Stimulated activated CD4-positive, alpha-beta T cell treated with anti-CD3 and anti-CD28 coated beads, Interleukin-1b, Interleukin-23, amount 100 ng/mL, for 1 hour (primary cell): ENCODE measurements at places on chromosomes 3 and 15.
A peak's percentile ranks its signal among the peaks of the same experiment; 100 is the strongest.

DNA sequence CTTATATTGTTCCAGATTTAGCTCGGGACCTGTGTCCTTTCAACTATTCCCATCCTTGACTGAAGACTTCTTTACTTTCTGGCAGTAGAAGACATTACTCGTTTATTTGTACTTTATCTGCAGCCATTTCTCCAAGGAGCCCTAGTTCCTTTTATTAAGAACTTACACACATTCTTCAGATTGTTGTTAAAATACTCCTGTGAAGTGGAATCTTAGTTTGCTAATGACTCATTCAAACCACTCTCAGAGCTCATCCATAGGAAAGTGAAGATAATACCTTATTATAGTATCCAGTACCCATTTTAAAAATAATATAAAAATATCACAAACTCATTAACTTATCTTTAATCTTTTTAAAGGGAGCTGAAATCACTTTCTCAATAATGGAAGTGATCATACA lies 63.5 kb downstream of the C3orf70 start:
- DNase-seq = no peak

DNA sequence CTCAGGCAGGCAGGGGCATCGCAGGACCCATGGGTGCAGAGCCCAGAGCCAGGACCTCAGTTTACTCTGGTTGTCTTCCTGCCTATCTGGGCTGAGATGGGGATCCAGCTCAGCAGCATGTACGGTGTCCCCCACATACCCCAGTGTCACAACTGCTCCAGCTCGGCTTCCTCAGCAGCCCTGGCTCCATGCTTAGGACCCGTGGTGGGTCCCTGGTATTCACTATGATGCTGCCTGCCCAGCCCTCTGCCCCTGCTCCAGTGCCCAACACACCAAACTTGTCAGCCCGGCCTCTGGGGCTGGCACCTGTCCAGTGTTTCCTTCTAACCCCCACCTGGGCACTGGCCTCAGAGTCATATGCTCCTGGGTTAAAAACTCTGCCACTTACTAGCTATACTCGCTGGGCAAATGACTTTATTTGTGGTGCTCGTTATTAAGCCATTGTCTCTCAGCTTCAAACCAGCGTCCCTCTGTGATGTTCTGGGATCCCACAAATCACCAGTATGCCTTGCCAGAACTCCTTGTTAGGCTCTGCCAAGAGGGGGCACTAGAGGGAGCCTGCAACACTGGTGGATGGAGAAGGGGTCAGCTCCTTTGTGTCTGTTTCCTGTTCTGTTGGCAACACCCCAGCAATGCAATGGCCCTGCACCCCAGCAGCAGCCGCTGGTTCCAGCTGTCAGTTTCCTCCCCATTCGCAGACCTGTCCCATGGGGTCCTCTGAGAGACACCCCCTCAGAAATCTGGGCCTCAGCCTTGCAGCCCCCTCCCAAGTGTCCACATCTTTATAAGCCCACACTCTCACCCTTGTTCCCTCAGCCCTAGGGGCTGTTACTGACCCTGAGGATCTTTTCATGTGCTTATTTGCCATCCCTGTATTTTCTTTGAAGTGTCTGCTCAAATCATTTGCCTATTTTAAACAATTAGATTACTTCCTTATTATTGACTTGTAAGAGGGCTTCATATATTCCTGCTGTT lies 24.1 kb upstream of the MRPS22 start:
- DNase-seq = no peak

DNA sequence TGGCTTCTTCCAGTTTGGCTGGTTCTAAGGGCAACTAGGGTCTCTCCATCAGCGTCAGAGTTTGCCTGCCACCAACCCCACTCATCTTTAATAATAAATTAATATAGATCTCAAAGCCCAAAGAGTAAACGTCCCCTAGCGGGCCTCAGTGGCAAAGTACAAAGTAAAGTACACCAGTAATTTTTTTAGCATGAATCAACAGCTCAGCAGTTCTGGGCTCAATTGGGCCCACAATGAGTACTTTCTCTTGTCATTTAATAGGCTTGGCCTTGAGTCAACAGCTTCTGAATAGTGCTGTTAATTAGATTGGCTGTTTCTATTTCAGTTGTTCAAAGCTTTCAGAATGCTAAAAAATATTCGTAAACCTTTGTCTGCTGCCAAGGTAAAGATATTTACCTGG lies 89.0 kb upstream of the PFN2 start:
- DNase-seq = no peak

DNA sequence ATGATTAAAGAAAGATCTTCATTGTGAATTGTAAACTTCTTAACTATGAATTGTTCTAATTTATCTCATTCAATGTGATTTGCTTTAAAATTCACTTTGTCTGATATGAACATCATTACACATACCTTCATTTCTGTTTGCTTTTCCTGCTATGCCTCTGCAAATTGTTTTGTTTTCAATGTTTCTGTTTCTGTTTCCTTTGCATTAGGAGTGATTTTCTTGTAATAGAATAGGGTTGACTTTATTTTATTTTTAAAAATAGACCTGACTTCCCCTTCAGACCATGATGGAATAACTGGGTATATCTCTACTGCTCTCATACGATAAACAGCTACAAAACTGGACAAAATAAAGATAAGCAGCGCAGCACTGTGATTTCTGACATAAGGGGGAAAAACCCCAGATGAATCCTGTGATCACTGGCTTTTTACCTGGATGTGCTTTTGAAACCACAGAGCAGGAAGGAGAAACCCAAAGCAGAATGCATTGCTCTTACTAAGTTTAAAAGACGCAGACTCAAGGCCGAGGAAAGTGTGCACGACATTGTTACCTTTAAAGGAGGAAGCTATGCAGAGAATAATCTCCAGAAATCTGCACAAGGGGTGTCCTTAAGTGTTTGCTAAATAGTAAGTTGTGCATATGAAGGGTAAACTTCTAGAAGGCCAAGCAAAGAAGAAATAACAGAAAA lies 420.2 kb downstream of the TBC1D5 start:
- DNase-seq = no peak

GRCh38 chr15:78811825-78812183 lies 540 bp upstream of the ADAMTS7 start:
- DNase-seq = no peak

- DNase-seq = no peak
These were observed 116.7 kb upstream of the LINGO1 start for GRCh38 chr15:77749236-77749997.

DNA sequence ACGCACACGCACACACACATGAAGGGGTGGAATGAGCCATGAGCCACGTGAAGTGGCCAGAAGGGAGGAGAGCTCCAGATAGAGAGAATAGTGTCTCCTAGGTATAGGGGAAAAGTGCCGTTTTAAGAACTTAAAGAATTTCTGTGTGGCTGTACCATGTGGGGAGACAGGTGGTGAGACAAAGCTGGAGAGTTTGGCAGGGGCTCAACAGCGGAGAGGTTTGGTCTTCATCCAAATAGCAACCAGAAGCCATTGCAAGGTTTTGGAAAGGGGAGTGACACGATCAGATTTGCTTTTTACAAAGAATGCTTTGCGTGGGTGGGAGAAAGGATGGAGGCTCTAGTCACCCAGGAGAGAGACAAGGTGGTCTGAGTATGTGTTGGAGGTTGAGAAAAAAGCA lies 146.0 kb downstream of the IL20RB start:
- DNase-seq = no peak

GRCh38 chr3:16452261-16452660 lies 61.2 kb downstream of the RFTN1 start:
- DNase-seq = no peak

DNA sequence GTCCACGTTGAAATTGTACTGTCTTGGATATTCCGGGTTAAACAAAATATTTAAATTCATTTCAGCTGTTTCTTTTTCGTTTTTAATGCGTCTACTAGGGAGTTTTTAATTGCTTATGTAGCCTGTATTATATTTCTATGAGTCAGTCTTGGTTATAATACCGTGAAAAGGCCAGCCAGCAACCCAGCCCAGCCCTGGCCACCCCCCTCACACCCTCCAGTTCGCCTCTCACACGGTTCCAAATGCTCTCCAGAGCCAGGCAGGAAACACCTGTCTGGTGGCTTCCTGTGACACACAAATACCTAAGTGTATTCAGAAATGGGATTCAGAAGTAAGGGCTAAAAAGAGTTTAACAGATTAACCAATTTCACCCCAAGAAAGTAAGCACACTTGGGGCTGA lies 4.4 kb downstream of the SH3BP5 start:
- DNase-seq = no peak

- DNase-seq = no peak
These were observed 182.3 kb upstream of the LPP start for GRCh38 chr3:187971629-187972028.

DNA sequence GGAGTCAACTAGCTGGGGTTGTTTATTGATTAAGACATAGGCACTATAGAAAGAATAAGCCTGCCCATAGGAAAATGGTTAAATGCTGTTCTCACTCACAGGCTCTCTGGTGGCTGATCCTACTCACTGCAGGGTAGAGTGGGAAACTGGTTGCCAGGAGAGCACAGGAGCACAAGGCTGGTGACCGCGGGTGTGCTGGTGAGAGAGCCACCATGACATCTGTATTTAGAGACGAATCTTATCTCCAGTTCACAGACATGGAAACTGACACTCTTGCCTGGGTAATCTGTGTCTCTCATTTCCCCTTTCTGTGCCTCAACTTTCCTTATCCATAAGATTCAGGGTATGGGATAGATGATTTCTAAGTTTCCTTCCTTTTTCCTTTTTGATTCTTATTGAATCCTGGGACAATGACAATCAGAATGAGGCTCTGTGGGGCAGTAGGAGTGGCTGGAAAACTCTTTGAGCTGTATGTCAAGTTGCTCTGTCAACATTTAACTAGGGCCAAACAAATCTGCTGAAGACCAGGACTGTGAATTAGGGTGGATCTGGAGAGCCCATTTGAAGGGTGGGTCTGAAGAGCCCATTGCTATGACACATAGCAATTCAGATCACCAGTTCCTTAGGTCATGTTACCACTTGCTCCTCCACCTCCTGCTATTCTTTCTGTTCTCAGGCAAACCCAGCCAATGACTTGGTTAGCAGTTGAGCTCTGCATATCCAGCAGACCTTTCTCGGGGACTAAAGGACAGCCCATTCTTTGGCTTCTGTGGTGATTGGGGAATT lies 286.1 kb upstream of the TBL1XR1 start:
- no peak for DNase-seq

DNA sequence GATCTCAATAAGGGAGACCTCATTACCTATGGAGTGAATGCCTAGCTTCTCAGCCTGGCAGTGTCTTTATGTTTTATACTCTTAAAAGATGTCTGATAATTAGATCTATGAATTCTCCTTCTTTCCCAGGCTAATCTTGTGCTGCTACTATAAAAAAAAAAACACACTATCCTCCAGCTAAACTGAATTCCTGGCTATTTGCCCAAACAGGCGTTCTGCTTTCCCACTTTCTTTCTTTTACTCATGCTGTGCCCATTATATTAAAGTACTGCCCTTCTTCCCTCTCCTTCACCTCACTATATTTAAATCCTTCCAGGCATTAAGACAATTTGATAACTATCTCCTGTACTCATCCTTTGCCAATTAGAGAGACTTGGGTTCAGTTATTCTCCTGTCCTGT lies 1134.9 kb downstream of the ROBO2 start:
- DNase-seq = no peak

- no peak for DNase-seq
These were observed 10.9 kb downstream of the PLCD1 start for GRCh38 chr3:38018296-38019266.

DNA sequence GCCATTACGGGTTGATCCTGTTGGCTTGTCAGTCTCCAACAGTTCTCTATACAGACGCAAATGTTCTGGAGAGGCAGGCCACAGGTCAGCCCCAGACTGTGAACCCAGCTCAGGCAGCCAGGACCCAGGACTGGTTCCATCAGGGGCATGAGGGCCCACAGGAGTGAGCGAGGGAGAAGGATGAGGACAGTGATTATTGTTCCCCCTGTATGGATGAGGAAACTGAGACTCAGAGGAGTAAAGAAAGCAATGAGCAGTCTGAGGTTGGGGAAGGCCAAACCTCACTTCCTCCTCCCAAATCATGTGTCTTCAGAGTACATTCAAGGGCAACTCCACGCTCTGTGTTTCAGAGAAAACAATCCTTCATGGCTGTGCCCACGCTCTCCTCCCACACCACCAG lies 121.9 kb downstream of the RPLP1 start:
- no peak for DNase-seq

DNA sequence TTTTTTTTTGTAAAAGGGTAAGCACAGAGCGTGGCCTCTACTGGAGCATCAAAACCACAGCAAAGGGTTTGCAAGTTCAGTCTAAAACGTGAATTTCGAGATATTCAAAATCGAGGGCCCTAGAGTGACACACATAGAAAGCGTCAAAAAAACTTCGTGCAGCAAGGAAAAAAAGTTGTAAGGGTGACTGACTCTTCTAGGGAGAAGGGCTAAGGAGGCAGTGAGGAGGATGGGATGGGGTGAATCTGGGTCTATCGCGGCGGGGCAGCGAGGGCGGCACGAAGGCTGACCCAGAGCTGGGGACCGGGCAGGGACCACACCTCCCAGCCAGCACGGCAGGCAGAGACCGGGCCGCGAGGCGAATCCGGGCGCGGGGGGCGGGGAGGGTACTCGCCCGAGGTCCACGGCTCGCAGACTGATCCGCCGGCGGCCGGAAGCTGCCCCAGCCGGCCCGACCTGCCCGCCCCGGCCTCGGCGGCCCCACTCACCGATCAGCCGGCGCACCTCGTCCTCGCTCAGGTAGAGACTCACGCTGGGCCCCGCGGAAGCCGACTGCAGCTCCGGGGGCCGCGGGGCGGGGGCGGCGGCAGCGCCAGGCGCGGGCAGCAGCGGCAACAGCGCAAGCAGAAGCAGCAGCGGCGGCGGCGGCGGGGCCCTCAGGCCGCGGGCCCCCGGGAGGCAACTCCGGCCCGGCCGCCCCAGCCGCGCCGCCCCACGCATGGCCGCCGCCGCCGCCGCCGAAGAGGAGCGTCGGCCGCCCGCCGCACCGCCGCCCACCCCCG lies 533 bp downstream of the RYK start:
- DNase-seq = peak; percentile 11
